Glomerular endothelial cell (primary cell): ENCODE measurements at places on chromosomes 5 and 9. TPM values are rescaled to one million over a fixed set of nuclear protein-coding genes. Genes with fewer than 3 reads are reported as not detected.

Gene IL9
- total RNA-seq, result not detected in 2 replicates

Gene MYOZ3
- 0.53 and 0.93 TPM in 2 replicates for total RNA-seq

Gene LCN9
- total RNA-seq, result not detected in 2 replicates

Gene SH2D3C
- total RNA-seq, result 94.0 and 160 TPM in 2 replicates

Gene ENHO
- total RNA-seq, result not detected in 2 replicates

Gene PSD2
- total RNA-seq, result not detected in 2 replicates

Gene SLC38A9
- total RNA-seq, result 17.1 and 52.9 TPM in 2 replicates

Gene MCIDAS
- not detected in 2 replicates for total RNA-seq

Gene MEIKIN
- total RNA-seq, result not detected in 2 replicates

Gene SLC23A1
- total RNA-seq, result not detected in 2 replicates

Gene OTP
- total RNA-seq, result not detected in 2 replicates

Gene SLC4A9
- 0.06 TPM in 1 of 2 replicates, not detected in the other for total RNA-seq

Gene GARIN3
- total RNA-seq, result not detected in 2 replicates

Gene PCDHGA5
- total RNA-seq, result 0.82 and 2.1 TPM in 2 replicates

Gene SPATA31A3
- total RNA-seq, result not detected in 2 replicates

Gene SHC3
- total RNA-seq, result 4.5 and 7.3 TPM in 2 replicates

Gene MARCOL
- total RNA-seq, result not detected in 2 replicates

Gene PLAC8L1
- not detected in 2 replicates for total RNA-seq

Gene WDR38
- not detected in 2 replicates for total RNA-seq

Gene PCDHGA6
- total RNA-seq, result 4.5 and 6.6 TPM in 2 replicates

Gene PSIP1
- total RNA-seq, result 25.8 and 48.4 TPM in 2 replicates

Gene C9orf50
- total RNA-seq, result not detected in 2 replicates

Gene SLC27A4
- total RNA-seq, result 42.7 and 45.1 TPM in 2 replicates

Gene SMIM32
- not detected in 2 replicates for total RNA-seq

Gene ADGRV1
- 0.12 and 0.15 TPM in 2 replicates for total RNA-seq

Gene ARL10
- 8.0 and 21.6 TPM in 2 replicates for total RNA-seq

Gene ANKRD18B
- 0.82 and 0.93 TPM in 2 replicates for total RNA-seq

Gene ZCCHC10
- total RNA-seq, result 21.4 and 21.7 TPM in 2 replicates

Gene ROPN1L
- total RNA-seq, result 1.5 and 4.2 TPM in 2 replicates

Gene GFPT2
- 10.2 and 13.2 TPM in 2 replicates for total RNA-seq

Gene KIAA0825
- total RNA-seq, result 2.9 and 3.0 TPM in 2 replicates

Gene PCDHA6
- 0.23 and 0.58 TPM in 2 replicates for total RNA-seq

Gene DBH
- not detected in 2 replicates for total RNA-seq

Gene GFRA3
- not detected in 2 replicates for total RNA-seq

Gene TMEM267
- total RNA-seq, result 11.4 and 13.8 TPM in 2 replicates
